ENCODE measurements at places on chromosomes 5 and 9.

- no peak for DNase-seq
Observed at GRCh38 chr5:74766418-74766848, 484 bp downstream of the GFM2 start.

- DNase-seq, result no peak
Observed at GRCh38 chr9:114250235-114250568, 72.7 kb upstream of the ORM1 start.

DNA sequence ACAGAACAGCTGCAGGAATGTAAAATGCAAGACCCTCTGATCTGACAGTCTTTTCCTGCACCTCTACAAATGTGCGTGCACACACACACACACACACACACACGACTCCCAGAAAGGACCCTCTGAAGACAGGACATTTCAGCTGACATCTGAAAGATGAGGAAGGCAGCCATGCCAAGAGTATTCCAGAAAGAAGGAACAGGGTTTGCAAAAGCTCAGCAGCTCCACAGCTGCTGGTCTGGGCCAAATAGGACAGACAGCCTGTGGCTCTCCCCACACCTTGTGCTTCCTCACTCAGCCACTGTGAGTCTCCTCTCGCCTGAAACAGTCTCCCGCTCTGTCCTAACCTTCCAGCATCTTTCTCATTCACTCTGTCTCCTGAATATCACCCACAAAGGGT is 189.0 kb downstream of the PALM2AKAP2 start:
- DNase-seq, result no peak

DNA sequence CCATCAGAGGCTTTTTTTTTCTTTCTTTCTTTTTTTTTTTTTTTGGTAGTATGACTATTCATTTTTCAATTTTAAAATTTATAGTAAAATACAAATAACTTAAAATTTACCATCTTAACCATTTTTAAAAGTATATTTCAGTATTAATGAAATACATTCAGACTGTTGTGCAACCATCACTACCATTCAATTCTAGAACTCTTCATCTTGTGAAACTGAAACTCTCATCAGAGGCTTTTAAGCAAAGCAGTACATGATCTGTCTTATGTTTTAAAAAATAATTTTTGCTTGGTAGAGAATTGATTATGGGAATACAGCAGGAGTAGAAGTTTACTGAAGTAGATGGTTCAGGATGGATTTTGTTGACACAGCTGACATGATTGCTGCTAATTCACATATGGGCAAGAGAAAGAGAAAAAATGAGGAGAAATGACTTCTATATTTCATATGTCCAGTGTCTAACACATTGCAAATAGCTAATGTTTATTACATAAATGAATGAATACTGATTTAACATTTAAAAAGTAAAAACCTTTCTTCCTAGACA is 13.4 kb downstream of the ELOVL7 start:
- no peak for DNase-seq

- DNase-seq, result no peak
Observed at GRCh38 chr5:107607671-107608345, 62.9 kb downstream of the EFNA5 start.
